ENCODE measurements at places on chromosomes 4 and X.

DNA sequence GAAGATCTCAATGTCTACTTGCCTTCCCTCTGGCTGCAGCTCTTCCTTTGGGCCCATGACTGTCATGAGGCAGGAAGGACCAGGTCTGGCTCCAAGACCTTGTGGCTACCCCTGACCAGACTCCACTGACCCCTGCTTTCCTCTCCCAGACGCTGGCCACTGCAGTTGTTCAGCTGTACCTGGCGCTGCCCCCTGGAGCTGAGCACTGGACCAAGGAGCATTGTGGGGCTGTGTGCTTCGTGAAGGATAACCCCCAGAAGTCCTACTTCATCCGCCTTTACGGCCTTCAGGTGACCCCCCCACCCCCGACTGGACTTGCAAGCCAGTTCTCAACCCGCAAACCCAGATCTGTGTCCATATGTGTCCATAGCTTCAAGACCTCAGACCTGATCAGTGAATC is 535 bp downstream of the WAS start:
- DNase-seq = no peak

GRCh38 chr4:955161-955921 is 18.0 kb downstream of the DGKQ start:
- DNase-seq = no peak

DNA sequence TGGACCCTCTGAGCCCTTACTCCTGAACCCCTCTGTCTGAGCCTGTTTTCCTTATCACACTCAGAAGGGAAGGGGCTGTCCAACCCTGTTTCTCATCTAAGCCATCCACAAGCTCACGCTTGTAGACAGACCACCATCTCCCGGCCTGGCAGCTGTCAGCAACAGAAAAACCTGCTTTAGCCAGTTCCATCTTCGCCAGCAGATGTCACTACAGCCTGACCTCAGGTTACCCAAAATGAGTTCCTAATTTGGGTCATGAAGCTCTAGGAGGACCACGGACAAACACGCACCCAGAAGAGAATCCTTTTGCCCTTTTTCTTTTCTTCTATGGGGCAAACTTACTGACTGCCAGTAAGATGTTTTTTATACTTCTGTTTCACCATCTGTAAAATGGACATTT is 445.4 kb downstream of the BCOR start:
- peak; percentile 38 for DNase-seq

- no peak for DNase-seq
Measured at GRCh38 chr4:9592010-9592409, 147.8 kb downstream of the DEFB131A start.

GRCh38 chr4:118327554-118328241 is 25.1 kb downstream of the PRSS12 start:
- no peak for DNase-seq

DNA sequence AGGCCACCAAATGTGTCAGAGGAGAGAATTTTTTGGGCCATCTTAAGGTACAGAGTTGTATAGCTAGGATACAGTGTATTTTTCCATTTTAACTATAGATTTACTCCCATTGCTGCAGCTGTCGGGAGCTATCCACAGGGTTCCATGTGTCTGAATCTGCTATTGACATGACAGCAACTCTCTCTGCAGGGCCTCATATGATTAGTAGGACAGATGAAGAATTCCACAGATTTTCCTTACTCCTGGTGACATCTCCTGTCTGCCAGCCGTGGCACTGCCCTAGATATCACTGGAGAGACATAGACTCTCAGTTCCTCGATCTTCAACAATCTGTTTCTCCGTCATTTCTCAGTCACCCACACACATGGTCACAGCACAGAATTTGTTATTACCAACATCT is 86.5 kb downstream of the SPCS3 start:
- DNase-seq = no peak

GRCh38 chr4:24070117-24070516 is 180.3 kb upstream of the PPARGC1A start:
- no peak for DNase-seq

DNA sequence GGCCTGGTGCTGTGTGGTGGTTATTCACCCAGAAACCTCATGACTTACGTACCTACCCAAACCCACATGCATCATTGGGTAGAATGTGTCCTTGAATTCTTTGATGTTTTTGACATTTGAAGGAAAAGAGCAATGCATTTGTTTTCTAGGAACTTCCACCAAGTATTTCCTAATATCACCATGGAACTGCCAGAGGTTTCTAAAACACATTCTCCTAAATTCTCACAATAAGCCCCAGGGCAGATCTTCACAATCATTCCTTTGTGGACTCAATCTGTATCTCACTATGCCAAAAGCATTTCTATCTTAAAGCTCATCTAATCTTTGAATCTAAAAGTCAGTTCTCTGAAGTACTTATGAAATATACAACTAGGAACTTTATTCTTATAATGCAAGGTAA is 8.3 kb upstream of the ODAM start:
- no peak for DNase-seq

- no peak for DNase-seq
Measured at GRCh38 chr4:168102403-168102802, 10.1 kb downstream of the ANXA10 start.

DNA sequence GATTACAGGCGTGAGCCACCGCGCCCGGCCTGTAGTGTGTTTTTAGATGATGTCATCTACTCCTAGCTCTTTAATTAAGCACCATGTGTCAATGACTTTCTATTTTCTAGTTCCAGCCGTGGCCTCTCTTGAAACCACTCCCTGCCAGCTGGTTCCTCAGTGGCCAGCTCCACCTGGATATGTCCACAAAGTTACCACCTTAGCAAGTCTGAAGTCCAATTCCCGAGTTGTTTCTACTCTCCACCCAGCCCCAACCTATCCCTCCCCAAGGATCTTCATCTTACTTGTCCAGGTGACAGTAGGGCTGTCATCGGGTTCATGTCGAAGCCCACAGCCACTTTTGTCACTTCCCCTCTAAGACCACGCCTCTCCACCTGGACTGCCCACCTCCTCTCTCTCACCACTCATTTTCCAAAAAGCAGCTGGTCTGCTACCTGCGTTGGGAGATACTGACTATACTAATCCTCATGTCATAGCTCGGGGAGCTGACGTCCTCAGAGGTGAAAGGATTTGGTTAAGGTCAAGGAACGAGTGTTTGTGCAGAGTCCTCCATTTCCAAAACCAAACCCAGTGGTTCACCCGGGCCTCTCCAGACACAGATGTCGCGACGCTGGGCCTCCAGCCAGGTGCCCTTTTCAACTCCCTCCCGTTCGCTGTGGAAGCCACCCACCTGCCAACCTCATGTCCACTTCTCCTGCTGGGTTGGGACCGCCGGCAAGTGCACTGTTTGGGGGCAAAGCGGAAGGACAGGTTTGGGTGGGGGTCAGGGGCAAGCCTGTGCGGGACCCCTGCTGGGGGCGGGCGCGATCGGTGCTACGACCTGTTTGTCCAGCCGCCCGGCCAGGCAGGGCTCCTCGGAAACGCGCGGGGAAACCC is 704 bp downstream of the FAM3A start:
- DNase-seq = peak; percentile 23

- DNase-seq = no peak
Measured at GRCh38 chrX:124863303-124863702, 456.4 kb upstream of the TEX13C start.

Data from activated CD4-positive, alpha-beta T cell treated with anti-CD3 and anti-CD28 coated beads, Interleukin-2, amount 50 U/mL, for 16 hours (primary cell).